ENCODE measurements at places on chromosomes 3 and 15. TPM values are rescaled to one million over a fixed set of nuclear protein-coding genes. Genes with fewer than 3 reads are reported as not detected.

The GCSAM gene
- not detected for total RNA-seq

The ERC2 gene
- total RNA-seq, result not detected

The CD80 gene
- total RNA-seq, result 0.32 TPM

The ADGRG7 gene
- not detected for total RNA-seq

The CTXN2 gene
- total RNA-seq, result not detected

The TRIP4 gene
- 12.5 TPM for total RNA-seq

The RARB gene
- 13.4 TPM for total RNA-seq

The SEMA5B gene
- total RNA-seq, result 0.13 TPM

The PCLAF gene
- 56.4 TPM for total RNA-seq

The SPINK8 gene
- total RNA-seq, result not detected

The FBXW12 gene
- not detected for total RNA-seq

The CAND2 gene
- total RNA-seq, result 6.9 TPM

The MAGEL2 gene
- 0.13 TPM for total RNA-seq

The GRK7 gene
- not detected for total RNA-seq

The CCDC33 gene
- not detected for total RNA-seq

The FSTL1 gene
- total RNA-seq, result 2,986 TPM

The SLC22A14 gene
- total RNA-seq, result 0.32 TPM

The MITF gene
- 46.4 TPM for total RNA-seq

The FYTTD1 gene
- 67.5 TPM for total RNA-seq

The SLC35G2 gene
- 15.3 TPM for total RNA-seq

The EDC3 gene
- total RNA-seq, result 10.4 TPM

The COL6A5 gene
- total RNA-seq, result not detected

The PLAAT1 gene
- not detected for total RNA-seq

The HCN4 gene
- not detected for total RNA-seq

The FGD5 gene
- 11.7 TPM for total RNA-seq

The RETNLB gene
- total RNA-seq, result not detected

The SPESP1 gene
- total RNA-seq, result 5.4 TPM

The PROK2 gene
- total RNA-seq, result not detected

The ATP10A gene
- total RNA-seq, result 28.4 TPM

The STT3B gene
- total RNA-seq, result 177 TPM

The WDR93 gene
- total RNA-seq, result 0.32 TPM

The P2RY12 gene
- total RNA-seq, result not detected

The CHRNA3 gene
- total RNA-seq, result not detected

The SLC38A3 gene
- total RNA-seq, result 0.11 TPM

The CFAP100 gene
- not detected for total RNA-seq

The TMEM45A gene
- total RNA-seq, result 99.8 TPM
